Activated CD4-positive, alpha-beta T cell treated with anti-CD3 and anti-CD28 coated beads, Interleukin-2, Interleukin-6, amounts not matched to agents 100 ng/mL and 50 ng/mL, durations not matched to agents 16 hours and 8 hours (primary cell): ENCODE measurements at places on chromosomes 7 and 10.

- DNase-seq = peak; percentile 65
Measured at GRCh38 chr7:24920451-24921361, 59.3 kb downstream of the OSBPL3 start.

- no peak for DNase-seq
Measured at GRCh38 chr7:70758646-70759045, 373.3 kb upstream of the GALNT17 start.

GRCh38 chr7:23955145-23955544 is 245.1 kb downstream of the STK31 start:
- peak; percentile 29 for DNase-seq

DNA sequence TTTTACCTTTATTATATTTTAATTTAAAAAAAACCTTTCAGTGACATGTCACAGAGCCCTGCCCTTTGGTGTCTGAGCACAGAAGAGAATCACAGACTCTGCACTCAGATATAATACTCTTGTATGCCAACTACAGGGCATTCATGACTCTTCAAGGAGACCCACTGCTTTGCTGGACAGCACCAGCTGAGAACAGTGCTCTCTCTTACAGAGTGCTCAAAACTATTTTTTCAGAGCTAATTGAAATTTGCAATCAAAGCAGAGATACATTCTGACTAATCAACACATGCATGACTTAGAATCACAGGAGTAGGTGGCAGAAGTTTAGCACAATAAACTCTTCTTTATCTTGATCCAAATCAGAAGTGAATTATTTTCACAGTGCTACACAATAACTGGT is 99.1 kb downstream of the OSBPL3 start:
- no peak for DNase-seq

GRCh38 chr10:68043030-68043429 is 32.1 kb downstream of the HERC4 start:
- DNase-seq = peak; percentile 18

- peak; percentile 3 for DNase-seq
Measured at GRCh38 chr10:96044736-96045135, 1.4 kb downstream of the CCNJ start.

DNA sequence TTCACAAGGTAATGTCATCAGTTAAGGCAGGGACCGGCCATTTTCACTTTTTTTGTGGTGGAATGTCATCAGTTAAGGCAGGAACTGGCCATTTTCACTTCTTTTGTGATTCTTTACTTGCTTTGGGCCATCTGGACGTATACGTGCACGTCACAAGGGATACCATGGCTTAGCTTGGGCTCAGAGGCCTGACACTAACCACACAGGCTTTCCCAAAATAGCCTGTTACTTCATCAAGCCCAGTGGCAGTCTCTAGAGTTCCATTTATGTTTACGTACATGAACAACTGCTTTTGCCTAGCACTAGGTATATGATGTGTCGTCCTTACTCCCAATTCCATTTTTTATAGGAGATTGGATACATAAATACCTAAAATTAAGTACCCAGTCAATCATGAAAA is 237.9 kb downstream of the C7orf25 start:
- DNase-seq = no peak

GRCh38 chr7:154770962-154771361 is 232.0 kb downstream of the PAXIP1 start:
- DNase-seq = no peak

GRCh38 chr7:131008840-131009711 is 275.1 kb upstream of the KLF14 start:
- DNase-seq = peak; percentile 72

- DNase-seq = peak; percentile 46
Measured at GRCh38 chr10:124417895-124418725, 613 bp downstream of the OAT start.

- no peak for DNase-seq
Measured at GRCh38 chr10:91339729-91340128, 70.4 kb upstream of the HECTD2 start.

DNA sequence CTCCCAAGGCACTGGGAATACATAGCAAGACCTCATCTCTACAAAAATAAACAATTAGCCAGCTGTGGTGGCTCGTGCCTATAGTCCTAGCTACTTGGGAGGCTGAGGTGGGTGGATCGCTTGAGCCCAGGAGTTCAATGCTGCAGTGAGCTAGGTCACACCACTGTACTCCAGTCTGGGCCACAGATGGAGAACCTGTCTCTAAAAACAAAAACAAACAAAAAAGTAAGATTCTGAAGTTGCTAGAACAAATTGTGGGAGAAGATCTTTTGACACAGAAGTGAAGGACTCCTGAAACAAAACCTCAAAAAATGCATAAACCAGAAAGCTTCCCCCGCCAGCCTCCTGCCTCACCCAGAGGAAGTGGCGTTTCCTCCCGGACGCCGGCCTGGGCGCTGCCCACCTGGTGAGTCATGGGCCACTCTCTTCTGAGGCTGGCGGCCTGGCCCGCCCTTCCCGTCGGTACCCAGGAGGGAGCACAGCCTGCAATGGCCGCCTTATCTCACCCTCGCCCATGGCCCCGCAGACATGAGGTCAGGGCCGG is 25.4 kb upstream of the ELN start:
- peak; percentile 52 for DNase-seq

DNA sequence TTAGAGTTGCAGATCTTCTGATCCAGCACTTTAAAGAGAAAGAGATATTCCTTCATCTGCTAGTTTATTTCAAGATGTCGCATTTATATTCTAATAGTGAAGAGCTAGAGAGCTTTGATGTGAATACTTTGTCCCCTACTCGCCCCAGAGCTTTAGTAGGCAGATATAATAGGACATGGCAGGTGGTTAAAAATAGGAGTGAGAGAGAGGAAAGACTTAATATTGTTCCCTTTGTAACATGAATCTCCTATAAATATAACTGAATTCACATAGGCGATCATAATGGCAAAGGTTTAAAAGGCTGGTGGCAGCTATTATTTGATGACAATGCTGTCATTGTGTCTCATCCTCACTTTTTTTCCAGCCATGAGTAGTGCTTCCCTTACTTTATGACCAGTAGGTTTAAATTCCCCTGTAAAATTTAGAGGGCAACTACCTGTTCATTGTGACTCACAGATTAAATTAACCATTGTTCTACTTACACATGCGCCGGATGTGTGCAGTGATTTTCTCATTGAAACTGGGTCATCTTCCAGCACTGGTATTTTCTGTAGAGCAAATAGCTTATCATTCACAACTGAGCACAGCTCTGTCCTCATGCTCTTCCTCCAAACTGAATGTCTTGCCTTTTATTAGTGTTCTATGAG is 906.7 kb upstream of the CELF2 start:
- DNase-seq = no peak

- no peak for DNase-seq
Measured at GRCh38 chr10:32271617-32272016, 75.3 kb downstream of the EPC1 start.

DNA sequence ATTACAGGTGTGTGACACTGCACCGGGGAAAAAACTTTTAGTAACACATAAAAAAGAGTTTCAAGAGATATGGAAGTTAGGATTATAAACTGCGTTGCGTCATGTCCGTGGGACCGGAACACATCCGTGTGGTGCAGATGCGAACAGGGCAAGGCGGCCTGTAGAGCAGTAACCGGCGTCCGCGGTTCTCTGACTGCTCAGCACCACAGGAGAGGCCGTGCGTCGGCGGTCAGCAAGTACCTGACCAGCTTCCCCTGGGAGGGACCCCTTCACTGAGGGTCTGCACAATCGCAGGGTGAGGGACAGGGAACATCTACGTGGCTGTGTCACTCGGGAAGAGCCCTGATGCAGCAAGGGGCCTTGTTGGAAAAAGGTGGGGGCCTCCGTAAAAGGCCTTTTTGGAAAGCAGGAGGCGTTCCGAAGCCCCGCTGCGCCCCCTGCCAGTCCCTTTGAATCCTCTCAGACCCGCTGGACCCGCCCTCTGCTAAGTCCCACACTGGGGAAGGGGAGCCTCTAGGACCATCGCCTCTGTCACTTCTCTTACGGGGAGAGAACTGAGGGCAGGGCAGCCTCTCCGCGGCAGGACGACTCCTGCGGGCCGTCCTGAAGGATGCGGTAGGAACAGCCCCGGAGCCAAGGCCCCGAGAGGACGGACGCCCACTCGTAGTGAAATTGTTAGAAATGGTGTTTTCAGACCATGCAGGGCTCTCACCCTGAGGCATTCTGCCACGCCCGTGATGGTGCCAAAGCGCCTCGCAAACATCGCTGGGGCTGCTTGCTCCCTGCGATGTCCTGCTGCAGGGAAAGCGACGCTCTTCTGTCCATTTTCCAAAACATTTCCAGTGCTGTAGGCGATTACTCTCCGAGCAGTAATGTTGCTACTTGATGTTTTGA is 771.6 kb upstream of the COBL start:
- DNase-seq = no peak

DNA sequence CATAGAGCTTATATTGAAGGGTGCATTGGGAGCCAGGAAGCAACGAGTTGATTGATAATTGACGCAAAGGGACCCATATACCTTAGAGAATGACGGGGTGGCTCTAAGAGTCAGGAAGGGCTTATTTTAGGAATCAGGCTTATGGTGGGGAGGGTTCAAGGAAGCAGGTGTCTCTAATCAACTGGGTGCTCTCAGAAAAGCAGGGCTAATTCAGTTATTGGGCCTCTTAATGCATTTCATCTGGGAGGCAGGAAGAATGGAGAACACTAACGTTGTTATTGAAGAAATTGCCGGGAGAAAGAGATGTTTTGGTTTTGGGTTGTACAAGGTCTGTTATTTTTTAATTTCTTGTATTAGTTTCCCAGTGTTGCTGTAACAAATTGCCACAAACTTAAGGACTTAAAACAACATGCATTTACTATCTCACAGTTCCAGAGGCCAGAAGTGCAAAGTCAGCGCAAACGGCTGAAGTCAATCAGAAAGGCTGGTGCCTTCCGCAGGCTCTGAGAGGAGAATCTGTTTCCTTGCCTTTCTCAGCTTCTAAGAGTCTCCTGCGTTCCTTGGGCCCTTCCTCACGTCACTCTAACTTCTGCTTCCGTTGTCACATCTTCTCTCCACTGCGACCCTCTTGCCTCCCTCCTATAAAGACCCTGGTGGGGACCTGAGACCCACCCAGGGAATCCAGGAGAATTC is 328.4 kb upstream of the C7orf33 start:
- DNase-seq = no peak

- DNase-seq = no peak
Measured at GRCh38 chr10:30017966-30018365, 41.4 kb downstream of the JCAD start.

GRCh38 chr10:17445400-17445998 is 8.9 kb downstream of the ST8SIA6 start:
- DNase-seq = no peak

GRCh38 chr10:58818900-58819299 is 306.2 kb downstream of the BICC1 start:
- DNase-seq = no peak

GRCh38 chr10:11595395-11595692 is 16.1 kb downstream of the USP6NL start:
- no peak for DNase-seq

- no peak for DNase-seq
Measured at GRCh38 chr7:125383324-125383723, 453.7 kb upstream of the POT1 start.

DNA sequence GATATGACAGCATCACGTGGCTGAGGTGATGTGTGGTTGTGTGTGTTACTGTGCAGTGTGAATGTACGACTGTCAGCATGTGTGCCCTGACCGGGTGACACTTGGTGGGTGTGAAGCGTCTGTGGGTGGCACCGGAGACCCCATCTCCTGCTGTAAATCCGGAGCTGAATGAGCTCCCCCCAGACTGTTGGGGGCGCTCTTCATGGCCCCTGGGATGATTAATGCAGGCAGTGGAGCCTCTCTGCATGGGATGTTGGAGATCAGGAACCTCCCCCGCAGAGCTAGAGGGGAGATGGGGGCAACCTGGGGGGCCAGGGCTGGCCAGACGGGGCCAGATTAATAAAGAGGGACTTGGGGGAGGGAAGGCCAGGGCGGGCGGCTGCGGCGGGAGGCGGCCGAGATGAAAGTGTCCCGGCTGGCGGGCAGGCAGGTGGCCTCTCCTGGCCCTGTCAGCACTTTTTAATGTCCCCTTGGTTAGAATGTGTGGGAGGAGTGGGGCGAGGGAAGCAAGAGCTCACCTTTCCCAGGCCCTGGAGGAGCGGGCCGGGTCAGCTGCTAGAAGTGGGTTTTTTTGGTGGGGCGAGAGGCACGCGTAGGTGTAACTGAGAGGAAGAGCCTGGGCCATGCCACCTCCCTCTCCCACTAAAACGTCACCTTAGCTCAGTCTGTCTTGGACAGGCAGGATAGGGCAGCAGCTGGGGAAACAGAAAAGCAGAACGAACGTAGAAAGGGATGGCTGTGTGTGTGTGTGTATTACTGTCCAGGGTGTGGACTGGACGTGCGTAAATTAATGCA is 34.1 kb downstream of the HIF1AN start:
- DNase-seq = peak; percentile 13

- DNase-seq = no peak
Measured at GRCh38 chr10:79492839-79493238, 19.5 kb upstream of the EIF5AL1 start.

GRCh38 chr7:122858320-122858719 is 27.9 kb downstream of the CADPS2 start:
- no peak for DNase-seq

GRCh38 chr10:69574571-69574978 is 1.4 kb upstream of the NEUROG3 start:
- DNase-seq = no peak

DNA sequence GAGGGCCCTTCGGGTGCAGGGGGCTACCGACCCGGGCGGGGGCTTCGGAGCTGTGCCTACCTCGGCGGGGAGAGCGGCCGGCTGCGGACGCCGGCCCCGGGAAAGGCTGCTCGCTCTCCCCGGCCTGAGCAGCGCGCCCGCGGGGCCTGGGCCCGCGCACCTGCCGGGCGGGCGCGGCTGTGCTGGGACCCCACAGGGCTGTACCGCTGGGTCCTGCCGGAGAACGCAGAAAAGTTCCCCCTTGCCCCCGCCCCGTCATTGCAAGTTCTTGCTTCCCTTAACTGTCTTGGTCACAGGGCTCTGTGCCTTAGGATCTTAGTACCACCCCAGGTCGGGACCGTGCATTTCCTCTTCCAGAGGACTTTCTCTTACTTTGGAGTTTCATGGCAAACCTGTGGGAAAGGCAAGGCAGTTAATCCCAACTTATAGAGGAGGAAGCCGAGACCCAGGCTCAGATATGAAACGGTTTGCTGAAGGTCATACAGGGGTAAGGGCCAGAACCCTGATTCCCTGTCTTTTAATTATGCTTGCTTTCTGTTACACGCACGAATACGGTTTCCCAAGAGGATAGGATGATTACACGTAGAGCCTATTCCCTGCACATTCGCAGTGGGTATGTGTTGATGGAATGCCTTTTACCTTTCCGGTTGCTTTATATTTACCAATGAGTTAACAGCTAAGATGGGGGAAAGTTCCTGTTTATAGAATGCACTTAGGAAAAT is 652 bp downstream of the PCGF5 start:
- DNase-seq = peak; percentile 23

GRCh38 chr10:3433988-3434387 is 261.4 kb upstream of the PITRM1 start:
- no peak for DNase-seq

DNA sequence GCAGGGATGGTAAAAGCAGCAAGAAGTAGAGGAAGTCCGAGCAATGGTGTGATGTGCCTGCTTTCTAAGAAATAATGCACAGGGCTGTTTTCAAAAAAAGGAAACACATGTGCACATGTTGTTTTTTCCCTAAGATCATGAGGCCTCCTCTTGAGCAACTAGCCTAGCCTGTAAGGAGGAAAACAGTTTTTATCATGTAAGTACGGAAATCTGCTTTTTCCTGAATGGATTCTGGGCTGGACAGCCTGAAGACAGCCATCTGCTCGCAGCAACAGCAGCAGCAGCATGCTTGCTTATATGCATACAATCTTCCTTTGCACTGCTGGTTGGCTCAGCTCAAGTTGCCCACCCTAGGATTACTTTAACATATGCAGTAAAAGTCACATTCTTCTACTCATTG is 87.1 kb downstream of the HIBADH start:
- no peak for DNase-seq

GRCh38 chr7:140215281-140215680 is 38.5 kb upstream of the KDM7A start:
- peak; percentile 38 for DNase-seq
